ENCODE measurements at places on chromosomes 16 and 17.
A peak's percentile ranks its signal among the peaks of the same experiment; 100 is the strongest.

DNA sequence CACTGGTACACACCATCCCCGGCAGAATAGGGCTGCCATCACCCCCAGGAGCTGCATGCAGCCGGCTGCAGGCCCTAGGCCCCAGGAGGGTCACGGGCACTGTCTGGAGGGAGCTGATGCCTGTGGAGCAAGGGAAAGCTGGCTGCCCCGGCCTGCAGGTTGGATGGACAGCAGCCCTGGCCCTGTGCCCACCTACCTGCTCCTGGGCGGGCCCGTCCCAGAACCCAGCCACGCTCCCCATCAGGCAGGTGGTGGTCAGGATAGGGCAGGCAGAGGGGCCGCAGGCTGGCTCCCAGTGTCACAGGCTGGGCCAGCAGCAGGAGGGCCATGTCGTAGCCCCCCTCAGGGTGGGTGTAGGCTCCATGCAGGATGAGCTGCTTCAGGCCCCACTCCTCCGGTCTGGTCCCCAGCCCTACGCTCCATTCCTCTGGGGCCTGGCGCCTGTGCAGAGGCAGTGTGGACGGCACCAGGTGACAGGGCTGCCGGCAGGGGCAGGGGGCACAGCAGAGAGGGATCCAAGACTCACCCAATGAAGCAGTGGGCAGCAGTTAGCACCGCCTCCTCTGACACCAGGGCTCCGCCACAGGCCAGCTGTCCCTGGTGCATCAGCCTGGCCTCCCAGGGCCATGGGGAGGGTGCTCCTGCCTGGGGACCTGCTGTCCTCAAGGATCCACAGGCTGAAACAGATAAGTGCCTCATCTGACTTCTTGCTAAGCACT, 4.0 kb downstream of the PRSS53 start:
- no peak for DNase-seq

- peak; percentile 42 for DNase-seq
Observed at GRCh38 chr17:33981711-33982601, 273.1 kb upstream of the CCL2 start.

DNA sequence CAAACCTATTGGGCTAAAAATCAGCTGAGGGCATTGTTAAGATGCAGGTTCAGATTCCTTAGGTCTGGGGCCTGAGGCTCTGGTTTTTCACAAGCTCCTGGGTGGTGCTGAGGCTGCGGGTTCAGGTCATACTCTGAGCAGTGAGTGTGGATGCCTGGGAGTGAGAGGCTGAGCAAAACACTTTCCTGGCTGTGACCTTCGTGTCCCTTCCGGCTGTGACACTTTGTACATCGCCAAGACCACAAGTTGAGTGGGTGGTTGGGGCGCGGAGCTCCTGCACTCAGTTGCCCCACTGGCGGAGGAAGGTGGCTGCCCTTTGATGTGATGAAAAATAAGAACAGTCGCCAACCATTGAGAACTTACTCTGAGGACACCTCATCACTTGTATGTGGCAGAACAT, 24.8 kb downstream of the CCR7 start:
- no peak for DNase-seq

DNA sequence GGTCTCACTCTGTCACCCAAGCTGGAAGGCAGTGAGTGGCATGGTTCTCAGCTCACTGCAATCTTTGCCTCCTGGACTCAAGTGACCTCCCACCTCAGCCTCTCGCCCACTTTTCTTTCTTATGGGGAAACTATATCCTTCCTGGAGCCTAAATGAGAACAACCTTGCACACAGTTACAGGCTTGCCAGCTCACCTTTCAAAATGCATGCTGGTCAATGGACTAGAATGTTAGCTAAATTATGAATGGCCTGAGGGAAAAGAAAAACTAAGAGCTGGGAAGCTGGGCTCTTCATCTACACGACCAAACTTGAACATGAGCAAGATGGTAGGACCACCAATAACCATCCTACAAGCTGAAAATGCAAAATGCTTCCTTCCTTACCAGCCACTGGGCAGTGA, 10.6 kb upstream of the LHX1 start:
- DNase-seq, result no peak

- DNase-seq, result no peak
Observed at GRCh38 chr16:54098247-54098646, 188.3 kb downstream of the IRX3 start.

- DNase-seq, result peak; percentile 69
Observed at GRCh38 chr16:59510008-59510424, 775.9 kb upstream of the GOT2 start.

- no peak for DNase-seq
Observed at GRCh38 chr17:44914698-44915271, 515 bp downstream of the GFAP start.

DNA sequence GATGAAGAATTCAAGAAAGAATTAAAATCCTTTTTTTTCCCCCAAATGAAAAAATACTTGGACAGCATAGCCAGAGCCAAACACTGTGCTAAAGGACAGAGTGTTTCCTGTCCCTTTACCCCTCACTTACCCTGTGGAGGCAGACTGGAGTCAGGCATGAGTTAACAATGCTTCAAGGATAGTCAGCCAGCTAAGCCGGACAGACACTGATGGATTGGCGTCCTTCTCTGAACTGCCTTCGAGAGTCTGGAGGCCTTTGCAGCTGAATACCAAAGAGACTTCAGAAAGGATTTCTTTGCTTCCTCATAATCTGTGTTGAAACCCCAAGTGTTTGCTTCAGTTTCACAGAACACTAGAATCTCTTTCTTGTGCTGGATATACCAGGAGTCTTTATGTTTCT, 4.6 kb downstream of the METTL9 start:
- DNase-seq, result no peak

GRCh38 chr16:49350265-49351095, 23.1 kb upstream of the C16orf78 start:
- DNase-seq, result peak; percentile 69

DNA sequence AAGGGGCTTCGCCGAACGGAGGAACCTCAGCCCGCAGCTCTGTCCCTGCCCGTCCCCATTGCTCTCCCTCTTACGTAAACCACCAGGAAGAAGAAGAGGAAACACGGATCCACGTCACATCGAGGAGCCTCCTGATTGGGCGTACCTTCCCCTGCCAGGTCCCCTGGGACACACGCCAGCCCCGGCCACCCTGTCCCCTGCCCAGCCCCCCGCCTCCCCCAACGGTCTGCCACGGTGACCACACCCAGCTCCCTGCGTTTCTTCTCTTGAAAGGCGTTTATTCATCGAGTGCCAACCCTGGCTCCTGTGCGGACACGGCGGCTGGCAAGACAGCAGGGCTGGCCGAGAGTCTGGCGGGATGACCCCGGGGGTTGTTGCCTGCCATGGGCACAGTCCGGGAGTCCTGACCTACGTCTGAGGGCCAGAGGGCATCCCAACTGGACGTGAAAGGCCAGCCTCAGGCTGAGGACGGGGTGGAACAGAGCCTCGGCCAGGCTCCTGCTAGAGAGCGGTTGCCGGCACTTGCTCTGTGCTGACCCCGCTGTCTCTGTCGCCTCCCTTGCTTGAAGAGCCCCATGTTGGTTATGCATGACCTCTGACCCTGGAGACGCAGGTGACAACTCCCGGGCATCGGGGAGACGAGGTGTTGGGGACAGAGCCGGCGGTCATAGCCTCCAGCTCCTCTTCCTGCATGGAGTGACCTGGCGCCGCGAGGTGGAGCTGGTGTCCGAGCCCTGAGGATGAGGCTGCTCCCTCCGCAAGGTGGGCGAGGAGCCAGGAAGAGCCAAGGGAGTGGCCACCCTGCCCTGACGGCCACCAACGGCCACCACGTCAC, 40.5 kb upstream of the ACSF3 start:
- DNase-seq, result peak; percentile 76

GRCh38 chr17:10048629-10049350, 143.7 kb upstream of the RCVRN start:
- peak; percentile 96 for DNase-seq

DNA sequence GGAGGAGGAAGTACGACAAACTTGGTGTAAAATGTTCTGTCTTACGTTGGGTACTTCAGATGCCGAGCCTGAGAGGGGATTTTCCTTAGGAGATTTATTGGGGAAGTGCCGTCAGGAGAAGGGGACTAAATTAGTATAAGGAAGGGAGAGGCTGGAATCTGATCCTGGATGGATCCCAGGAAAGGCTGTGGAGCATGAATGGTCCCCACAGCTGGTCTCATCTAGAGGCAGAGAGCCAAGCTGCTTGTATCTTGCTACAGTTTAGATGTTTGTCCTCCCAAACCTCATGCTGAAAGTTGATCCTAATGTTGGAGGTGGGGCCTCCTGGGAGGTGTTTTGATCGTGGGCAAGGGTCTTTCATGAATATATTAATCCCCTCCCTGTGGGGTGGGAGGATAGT, 798.4 kb upstream of the EEF2KMT start:
- no peak for DNase-seq

Data from Ammon's horn (tissue), 1 donor.